CD8-positive, alpha-beta memory T cell (primary cell): ENCODE measurements at places on chromosomes 2 and 18.

DNA sequence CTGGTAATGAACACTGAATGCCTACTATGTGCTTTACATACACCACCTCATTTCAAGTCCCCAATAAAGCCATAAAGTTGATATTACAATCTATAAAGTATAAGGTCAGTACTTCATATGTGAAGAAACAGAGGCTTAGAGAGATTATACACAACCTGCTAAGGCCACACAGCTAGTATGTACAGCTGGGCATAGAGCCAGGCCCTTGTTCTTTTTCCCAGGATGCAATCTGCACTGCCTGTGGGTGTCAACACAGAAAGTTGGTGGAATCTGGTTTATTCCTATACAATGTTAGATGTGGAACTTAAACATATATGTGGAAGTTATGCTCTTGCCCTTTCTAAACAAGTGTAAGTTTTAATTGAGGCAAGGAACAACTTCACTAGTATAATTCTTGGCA lies 32.8 kb downstream of the INSIG2 start:
- H3K27ac ChIP-seq: no peak overlapping the region
- peaks cover 10% of the 10 kb centered on the region for H3K27me3 ChIP-seq
- H3K4me3 ChIP-seq: no peak overlapping the region
- H3K36me3 ChIP-seq: no peaks in the 10 kb centered on the region
- no peak for DNase-seq
- no peaks in the 10 kb centered on the region for H3K4me1 ChIP-seq

- no peak overlapping the region for H3K27ac ChIP-seq
- DNase-seq: no peak
- no peak overlapping the region for H3K4me3 ChIP-seq
- H3K36me3 ChIP-seq: no peaks in the 10 kb centered on the region
- peaks cover 17% of the 10 kb centered on the region for H3K4me1 ChIP-seq
- no peaks in the 10 kb centered on the region for H3K27me3 ChIP-seq
Measured at GRCh38 chr2:71064754-71065621, 3.5 kb upstream of the NAGK start.

GRCh38 chr2:36456227-36457175 lies 100.9 kb downstream of the CRIM1 start:
- no peak for DNase-seq
- no peaks in the 10 kb centered on the region for H3K36me3 ChIP-seq
- H3K27me3 ChIP-seq: no peaks in the 10 kb centered on the region
- H3K4me1 ChIP-seq: peaks cover 8% of the 10 kb centered on the region
- no peak overlapping the region for H3K4me3 ChIP-seq

- DNase-seq: no peak
- no peak overlapping the region for H3K27ac ChIP-seq
- no peaks in the 10 kb centered on the region for H3K27me3 ChIP-seq
Measured at GRCh38 chr18:42675810-42676209, 439.7 kb downstream of the RIT2 start.

DNA sequence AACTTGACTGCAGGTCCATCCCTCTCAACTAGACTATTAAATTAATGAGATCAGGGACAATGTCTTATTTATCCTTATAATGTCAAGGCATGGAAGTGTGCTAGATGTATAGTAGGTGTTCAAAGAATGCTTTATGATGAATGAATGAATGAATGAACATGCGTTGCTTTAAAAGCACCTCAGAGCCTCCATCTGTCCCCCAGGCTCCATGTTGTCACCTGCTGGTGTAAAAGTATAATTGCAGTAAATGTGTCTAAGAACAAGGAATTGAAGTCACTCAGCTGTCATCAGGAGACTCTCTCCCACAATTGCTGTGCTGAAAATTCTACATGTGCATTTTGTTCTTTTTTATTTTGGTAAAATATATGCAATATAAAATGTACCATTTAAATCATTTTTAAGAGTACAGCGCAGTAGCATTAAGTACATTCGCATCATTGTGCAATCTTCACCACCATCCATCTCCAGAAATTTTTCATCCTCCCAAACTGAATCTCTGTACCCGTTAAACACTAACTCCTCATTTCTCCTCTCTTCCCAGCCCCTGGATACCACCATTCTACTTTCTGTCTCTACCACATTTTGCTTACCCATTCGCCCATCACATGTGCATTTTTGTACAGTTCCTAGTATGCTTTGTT lies 52.6 kb downstream of the GNAL start:
- no peak for DNase-seq
- H3K36me3 ChIP-seq: no peaks in the 10 kb centered on the region
- H3K27me3 ChIP-seq: peaks cover 3% of the 10 kb centered on the region
- no peaks in the 10 kb centered on the region for H3K4me1 ChIP-seq
- no peak overlapping the region for H3K4me3 ChIP-seq
